GOT3 (cell line): ENCODE measurements at places on chromosomes 2 and 18.

DNA sequence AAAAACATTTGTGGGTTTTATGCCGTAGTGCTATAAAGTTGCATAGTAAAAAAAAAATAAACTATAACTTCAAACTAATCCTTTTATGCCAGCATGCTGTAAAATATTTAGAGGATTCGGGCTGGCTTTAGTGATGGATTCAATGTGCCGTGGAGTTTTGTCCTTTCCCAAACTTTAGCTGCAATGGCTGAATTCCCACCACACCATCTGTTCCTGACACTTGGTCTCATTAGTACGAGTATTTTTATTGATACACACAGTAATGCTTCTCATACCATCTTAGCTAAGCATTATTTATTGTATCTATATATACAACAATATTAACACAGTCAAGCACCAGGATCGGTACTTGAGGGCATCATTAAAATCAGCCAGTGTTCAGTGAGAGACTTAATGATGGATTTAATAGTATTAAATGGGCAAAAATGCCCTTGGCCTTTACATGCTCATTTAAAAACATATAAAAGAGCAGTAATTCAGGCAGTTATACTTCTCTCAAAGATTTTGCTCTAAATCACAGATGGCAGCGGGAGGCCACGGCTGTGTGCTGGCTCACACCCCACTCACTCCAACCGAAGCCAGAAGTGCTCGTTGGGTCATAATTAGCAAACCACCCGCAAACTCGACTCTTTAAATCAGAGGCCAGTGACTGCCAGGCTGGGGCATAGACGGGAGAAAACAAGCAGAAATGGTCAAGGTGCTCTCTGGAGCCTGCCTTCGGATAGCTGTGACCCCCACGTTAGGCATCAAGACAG is 297.0 kb upstream of the REV1 start:
- no peak for DNase-seq

DNA sequence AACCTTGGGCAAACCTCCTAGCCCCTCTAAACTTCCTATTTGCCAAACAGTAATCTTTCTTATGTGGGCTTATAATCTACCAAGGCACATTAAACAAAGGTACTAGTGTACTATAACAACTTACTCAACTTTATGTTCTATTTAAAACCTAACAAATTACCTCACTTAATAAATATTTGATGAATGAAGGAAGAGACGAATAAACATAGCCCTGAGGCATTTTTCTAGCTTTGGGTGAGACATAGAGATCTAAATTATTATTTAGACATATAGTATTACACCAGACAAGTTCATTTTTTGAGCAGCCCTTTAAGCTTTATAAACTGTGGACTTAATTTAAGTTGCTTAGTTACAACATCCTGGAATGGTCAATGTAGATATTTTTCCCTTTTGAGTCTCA is 104.6 kb downstream of the UNC80 start:
- DNase-seq, result no peak

DNA sequence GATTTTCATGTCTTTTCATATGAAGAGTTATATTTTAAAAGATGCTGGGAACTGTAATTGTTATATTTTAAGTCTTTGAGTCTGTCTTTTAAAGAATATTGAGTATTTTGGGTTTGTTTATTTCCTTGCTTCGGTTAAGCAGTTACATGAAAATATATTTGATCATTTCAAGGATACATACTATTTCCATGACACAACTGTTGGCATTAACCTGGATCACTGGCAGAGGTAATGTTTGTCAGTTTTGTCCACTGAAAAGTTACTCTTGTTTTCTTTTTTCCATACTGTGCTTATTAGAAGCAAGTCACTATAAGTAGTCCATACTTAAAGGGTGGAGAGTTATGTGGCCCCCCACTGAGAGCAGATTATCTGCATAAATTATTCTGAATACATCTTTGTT is 1142.0 kb upstream of the TMEFF2 start:
- no peak for DNase-seq

GRCh38 chr2:177625744-177626650 is 233.4 kb downstream of the AGPS start:
- no peak for DNase-seq

DNA sequence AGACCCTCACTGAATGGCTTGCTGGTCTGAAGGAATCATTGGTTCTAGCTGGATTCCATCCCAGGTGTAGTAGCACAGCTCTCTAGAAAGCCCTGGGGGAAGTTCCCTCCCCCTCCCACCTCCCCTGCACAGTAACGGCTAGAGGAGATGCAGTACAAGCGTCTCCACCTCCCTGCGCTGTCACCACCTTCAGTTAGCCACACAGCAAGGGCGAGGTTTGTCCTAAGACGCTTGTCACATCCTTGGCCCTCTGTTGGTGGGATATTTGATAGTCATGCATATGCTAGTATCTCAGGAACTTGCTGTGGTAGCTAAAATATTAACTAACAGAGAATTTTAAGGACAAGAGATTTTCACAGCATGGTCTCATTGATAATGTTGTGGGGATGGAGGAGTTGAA is 19.4 kb downstream of the TRAPPC12 start:
- DNase-seq, result no peak

DNA sequence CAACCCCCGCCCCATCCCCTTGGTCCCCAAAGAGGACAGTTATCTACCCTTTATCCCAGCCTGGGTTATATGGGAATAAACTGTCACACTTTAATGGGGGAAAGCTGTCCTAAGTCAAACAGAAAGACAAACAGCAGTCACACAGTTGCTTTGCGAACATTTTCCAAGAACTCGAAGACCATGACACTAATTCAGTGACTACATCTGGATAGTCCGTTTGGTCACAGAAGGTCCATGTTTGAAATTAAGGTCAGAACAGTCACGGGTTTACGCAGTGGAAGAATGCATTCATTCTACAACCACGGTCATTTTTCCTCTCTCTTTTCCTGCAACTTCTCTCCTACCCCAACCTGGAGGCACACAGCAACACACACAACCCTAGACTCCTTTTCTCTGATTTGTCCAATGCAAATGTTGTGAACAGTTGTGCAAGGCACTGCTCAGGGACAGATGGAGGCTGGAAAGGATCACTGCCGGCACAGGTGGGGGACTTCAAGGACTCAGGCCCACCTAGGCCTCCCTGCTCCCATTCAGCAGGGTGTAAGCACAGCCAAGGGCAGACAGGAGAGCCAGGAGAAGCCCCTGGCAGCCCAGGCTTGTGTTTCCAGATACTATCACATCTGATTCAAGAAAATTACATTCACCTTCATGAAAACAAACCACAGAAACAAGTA is 39.9 kb downstream of the ZNF516 start:
- no peak for DNase-seq

DNA sequence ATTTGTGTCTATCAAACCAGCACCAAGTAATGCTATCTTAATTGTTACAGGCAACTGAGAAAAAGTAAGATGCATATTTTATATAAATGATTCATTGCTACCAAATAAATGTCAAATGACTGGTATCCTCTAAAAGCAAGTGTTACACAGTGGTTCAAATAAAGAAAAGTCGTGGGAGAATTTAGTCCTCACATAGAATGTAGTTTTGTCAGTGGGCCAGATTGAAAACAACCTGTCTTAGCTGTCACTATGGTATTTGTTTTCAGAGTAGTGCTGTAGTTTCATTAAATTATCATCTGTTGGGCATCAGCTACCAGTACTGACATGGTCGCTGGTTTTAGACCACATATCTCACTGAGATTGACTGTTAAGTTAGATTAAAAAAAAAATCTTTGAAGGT is 10.2 kb upstream of the EIF2AK3 start:
- no peak for DNase-seq

DNA sequence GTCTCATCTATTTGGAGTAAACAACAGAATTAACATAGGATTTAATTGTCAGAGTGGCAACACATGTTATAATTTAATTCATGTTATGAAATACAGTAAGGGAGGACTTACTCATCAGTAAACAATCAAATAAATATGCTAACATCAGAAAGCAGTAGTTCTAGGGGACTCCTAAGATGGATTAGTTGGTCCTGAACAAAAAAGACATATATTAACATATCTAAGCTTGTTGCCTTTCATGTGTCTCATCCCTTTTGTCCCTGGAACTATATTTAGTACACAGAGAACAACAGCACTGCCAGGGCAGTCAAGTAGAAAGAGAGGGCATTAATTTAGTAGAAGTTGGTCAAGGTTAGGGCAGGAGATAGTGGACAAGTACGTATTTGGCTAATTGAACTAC is 117.8 kb upstream of the FZD5 start:
- DNase-seq, result no peak

- no peak for DNase-seq
These were observed 6.1 kb downstream of the INO80D start for GRCh38 chr2:206079699-206080465.

DNA sequence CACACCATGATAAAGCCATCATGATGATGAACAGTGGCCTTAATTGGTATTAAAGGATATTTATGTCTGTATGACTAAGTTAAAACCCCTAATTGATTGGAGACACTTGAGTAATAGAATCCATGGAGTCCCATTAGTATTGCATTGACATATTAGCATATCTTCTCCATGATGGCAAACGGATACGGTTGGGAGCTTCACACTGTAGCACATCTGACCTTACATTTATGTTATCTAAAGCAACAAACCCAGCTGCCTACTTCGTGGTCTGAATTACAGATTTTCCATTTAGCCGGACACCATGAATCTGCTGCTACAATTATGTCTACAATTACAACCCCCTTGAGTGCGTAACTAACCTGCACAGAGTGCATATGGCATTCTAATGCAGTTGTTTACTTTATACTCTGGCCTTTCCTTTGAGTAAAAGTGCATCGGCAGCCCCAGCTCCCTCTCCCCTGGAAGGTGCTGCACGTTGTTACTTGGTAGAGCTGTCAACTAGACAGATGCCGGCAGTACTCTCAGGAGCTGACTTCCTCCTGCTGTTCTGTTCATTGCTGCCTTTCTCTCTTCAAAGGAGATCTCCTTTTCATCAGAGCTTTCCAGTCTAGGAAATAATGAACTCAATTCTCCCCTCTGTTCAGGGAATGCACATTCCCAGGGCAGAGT is 92.1 kb downstream of the LRRC30 start:
- DNase-seq, result no peak

GRCh38 chr18:6683112-6683876 is 46.2 kb upstream of the ARHGAP28 start:
- DNase-seq, result no peak

DNA sequence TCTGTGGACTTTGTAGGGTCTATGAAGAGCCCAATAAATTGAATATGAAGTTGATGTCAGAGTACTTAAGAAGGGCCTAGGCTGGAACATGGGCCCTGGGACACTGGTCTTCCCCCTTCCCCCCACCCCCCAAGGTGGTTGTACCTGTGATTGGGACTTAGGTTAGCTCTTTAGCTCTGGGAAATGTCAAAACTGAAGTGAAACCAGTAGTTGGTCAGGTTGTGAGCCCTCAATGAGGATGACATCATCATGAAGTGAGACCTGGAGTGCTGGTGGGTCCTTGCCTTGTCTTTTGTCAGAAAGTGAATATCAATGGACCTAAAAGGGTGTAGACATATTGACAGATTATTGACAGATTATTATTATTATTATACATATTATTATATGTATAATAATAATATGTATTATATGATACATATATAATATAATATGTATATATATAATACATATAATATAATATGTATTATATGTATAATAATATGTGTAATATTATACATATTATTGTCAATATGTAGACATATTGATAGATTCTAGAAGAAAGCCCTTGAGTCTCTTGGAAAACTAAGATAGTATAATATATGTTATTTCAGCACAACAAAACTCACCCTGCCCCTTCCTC is 5.4 kb downstream of the MARS2 start:
- DNase-seq, result no peak

DNA sequence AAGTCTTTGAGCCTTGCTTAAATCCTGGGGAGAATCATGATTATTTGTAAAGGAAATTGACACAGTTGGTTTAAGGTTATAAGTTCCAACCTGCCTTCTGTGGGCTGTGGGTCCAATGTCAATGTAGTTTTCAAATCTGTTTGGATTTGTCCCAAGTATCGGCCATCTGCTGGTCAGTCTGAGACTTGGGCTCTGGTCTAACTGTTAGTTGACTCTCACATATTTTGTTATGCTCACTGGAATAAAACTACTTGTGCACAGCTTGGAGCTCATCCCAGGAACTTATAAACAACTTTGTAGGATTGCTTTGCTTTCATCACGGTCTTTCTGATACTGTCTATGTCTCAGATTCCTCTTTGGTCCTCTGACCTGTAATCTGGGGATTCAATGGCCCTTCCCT is 1026.2 kb upstream of the ZEB2 start:
- no peak for DNase-seq

GRCh38 chr2:176111309-176111663 is 4.2 kb downstream of the HOXD11 start:
- no peak for DNase-seq

- no peak for DNase-seq
These were observed 11.0 kb downstream of the KIF5C start for GRCh38 chr2:148885988-148886387.

- DNase-seq, result no peak
These were observed 94.6 kb downstream of the RTP5 start for GRCh38 chr2:241964133-241964532.

GRCh38 chr18:44799907-44800421 is 119.3 kb downstream of the SETBP1 start:
- DNase-seq, result no peak

- no peak for DNase-seq
These were observed 102.3 kb upstream of the RFX8 start for GRCh38 chr2:101577173-101577572.

DNA sequence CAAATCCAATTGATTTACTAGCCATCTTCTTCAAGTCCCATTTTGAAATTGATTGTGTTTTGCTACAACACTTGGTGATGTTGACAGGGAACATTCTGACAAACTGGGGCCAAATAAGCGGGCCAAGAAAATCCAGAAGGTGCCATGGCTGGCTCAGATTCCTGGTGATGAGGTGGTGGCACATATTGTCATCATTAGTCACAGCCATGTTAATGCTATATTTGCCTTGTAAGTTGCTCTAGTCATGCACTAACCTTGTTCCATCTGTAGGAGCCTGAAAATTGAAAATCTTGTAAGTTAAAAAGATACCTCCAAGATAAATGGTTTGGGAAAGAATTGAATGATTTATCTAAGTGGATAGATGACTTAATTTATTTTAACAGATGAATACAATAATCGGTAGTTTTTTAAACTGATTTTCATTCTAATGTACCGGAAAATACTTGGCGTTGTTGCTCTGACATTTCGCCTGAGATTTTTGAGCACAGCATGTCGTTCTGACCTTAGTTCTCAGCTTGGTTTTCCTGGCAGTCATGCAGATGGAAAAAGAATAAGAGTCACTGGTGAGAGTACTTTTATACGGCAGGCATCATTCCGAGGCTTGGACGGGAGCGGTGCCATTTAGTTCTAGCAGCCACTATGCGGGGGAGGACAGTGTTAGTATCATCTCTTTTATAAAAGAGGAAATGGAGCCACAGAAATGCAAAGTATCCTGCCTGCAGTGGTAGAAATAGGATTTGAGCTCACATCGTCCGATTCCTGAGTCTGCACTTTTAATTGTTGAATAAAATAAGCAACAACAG is 133.9 kb downstream of the ZNF532 start:
- DNase-seq, result no peak
